ENCODE measurements at places on chromosomes 11 and 22. TPM values are rescaled to one million over a fixed set of nuclear protein-coding genes. Genes with fewer than 3 reads are reported as not detected.

Gene PHLDB1
- 42.2 TPM for total RNA-seq

Gene MLC1
- total RNA-seq = 0.10 TPM

Gene C11orf91
- 0.11 TPM for total RNA-seq

Gene FUT4
- total RNA-seq = 1.8 TPM

Gene PTPRJ
- 11.9 TPM for total RNA-seq

Gene KCNE3
- total RNA-seq = not detected

Gene HYLS1
- 21.3 TPM for total RNA-seq

Gene OR8G5
- total RNA-seq = not detected

Gene AHNAK
- total RNA-seq = 193 TPM

Gene FAM181B
- not detected for total RNA-seq

Gene ANO5
- total RNA-seq = 0.06 TPM

Gene HIC2
- total RNA-seq = 2.5 TPM

Gene GVQW3
- 1.1 TPM for total RNA-seq

Gene MCHR1
- total RNA-seq = not detected

Gene ATM
- total RNA-seq = 28.3 TPM

Gene NFRKB
- 22.9 TPM for total RNA-seq

Gene SCGB2A2
- not detected for total RNA-seq

Gene FOLR1
- total RNA-seq = 0.17 TPM

Gene OLFML1
- total RNA-seq = not detected

Gene DDX17
- total RNA-seq = 241 TPM

Gene ABTB2
- 4.0 TPM for total RNA-seq

Gene TMEM184B
- total RNA-seq = 21.5 TPM

Gene CACNA1I
- total RNA-seq = not detected

Gene TENM4
- 33.5 TPM for total RNA-seq

All from HT1080 (cell line).